Pancreas (tissue), 10 donors: ENCODE measurements at places on chromosomes 3 and 15.
A peak's percentile ranks its signal among the peaks of the same experiment; 100 is the strongest.

- no peak overlapping the region for H3K4me3 ChIP-seq
- DNase-seq: no peak
- H3K4me1 ChIP-seq: peaks cover 8% of the 10 kb centered on the region
- no peaks in the 10 kb centered on the region for H3K36me3 ChIP-seq
Observed at GRCh38 chr3:123536153-123536895, 48.5 kb downstream of the HACD2 start.

DNA sequence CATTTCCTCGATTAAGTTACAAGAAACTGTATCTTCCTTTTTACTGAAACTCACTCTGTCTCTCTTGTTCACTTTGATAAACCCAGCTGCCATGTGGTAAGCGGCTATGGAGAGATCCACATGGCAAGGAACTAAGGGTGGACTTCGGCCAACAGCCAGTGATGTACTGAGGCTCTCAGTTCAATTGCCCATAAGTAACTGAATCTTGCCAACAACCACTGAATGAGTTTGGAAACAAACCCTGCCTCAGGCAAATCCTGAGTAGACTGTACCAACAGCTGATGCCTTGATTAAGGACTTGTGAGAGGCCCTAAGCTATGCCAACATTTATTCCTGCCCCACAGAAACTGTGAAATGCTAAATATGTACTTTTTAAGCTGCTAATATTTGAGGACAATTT lies 433.5 kb downstream of the PLOD2 start:
- H3K4me3 ChIP-seq: no peak overlapping the region
- H3K36me3 ChIP-seq: no peaks in the 10 kb centered on the region
- no peaks in the 10 kb centered on the region for H3K27me3 ChIP-seq
- no peak overlapping the region for H3K27ac ChIP-seq
- no peaks in the 10 kb centered on the region for H3K4me1 ChIP-seq

DNA sequence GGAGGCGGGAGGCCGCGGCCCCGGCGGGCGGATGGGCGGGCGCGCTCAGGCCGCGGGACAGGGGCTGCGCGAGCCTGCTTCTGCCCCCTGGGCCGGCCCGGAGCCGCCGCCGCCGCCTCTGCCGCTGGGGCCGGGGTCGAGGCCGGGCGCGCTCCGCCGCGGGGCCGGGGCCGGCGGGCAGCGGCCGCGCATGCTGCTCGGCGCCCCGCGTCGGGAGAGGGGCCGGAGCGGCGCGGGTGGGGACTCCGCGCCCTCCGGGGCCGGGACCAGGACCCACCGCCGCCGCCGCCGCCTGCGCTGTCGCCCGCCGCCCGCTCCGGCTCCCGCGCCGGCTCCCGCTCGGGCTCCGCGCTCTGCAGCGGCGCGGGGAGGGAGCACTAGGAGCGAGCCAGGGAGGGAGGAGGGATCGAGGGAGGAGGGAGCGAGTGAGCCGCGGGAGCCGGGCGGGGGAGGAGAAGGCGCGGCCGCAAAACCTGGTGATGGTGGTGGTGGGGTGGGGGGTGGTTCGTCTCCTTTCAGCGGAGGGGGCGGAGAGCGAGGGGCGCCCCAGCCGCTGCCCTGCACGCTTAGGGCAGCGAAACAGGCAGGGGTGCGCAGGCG lies at the start of gene LINGO1:
Gene LINGO1, minus strand, starts transcription at position 379 of the 600 bp plus-strand sequence. CDS start 597 bp downstream, outside the sequence.
- no peaks in the 10 kb centered on the region for H3K27me3 ChIP-seq
- H3K4me3 ChIP-seq: peak within 1 kb of the TSS; percentile 35
- H3K4me1 ChIP-seq: peaks cover 4% of the 10 kb centered on the region
- peak; percentile 74 for DNase-seq
- no peak within 1 kb of the TSS for H3K27ac ChIP-seq
- no peaks in the 10 kb centered on the region for H3K36me3 ChIP-seq

GRCh38 chr3:187932530-187932929 lies 187.3 kb upstream of the BCL6 start:
- DNase-seq: no peak
- H3K4me1 ChIP-seq: no peaks in the 10 kb centered on the region
- no peaks in the 10 kb centered on the region for H3K27me3 ChIP-seq
- no peaks in the 10 kb centered on the region for H3K36me3 ChIP-seq

DNA sequence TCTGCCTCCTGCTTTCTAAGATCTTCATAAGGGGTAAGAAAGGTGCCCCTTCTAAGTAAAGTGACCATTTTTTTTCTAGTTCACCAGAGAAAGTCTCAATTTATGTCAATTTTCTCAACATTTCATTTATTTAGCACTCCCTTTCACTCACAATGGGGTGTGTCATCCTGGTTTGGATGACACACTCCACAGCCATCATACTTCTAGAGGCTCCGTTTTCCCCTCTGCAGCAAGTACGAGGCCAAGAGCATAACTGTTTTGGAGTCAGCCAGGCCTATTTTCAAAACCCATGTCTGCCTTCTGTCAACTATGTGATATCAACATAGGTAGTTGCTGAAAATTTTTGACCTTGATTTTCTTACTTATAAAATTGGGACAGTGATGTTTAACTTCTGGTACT lies 703.2 kb downstream of the NLGN1 start:
- H3K27me3 ChIP-seq: no peaks in the 10 kb centered on the region
- H3K4me1 ChIP-seq: no peaks in the 10 kb centered on the region
- H3K36me3 ChIP-seq: no peaks in the 10 kb centered on the region
- no peak overlapping the region for H3K27ac ChIP-seq

- H3K4me3 ChIP-seq: no peak overlapping the region
- H3K4me1 ChIP-seq: no peaks in the 10 kb centered on the region
- no peaks in the 10 kb centered on the region for H3K27me3 ChIP-seq
- no peak for DNase-seq
- H3K27ac ChIP-seq: no peak overlapping the region
Observed at GRCh38 chr3:166123088-166123487, 285.9 kb upstream of the BCHE start.

DNA sequence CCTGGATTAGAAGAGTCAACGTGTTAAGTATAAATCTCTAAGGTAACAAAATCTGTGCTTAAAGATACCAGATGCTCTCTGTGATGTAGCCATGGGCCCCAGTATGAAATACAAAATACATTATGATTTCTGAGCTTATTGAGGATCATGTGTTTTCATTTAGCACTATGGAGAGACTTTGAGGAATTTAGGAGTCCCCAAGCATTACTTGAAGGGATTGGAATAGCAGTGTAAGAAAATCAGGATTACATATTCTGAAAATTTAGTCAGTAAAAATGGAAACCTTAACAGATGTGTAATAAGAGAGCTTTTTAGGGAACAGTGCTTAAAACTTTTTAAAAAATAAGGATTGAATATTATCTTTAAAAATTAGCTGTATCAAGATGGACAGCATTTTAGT lies 35.5 kb downstream of the ECT2 start:
- H3K4me1 ChIP-seq: no peaks in the 10 kb centered on the region
- no peak for DNase-seq
- no peaks in the 10 kb centered on the region for H3K27me3 ChIP-seq
- no peak overlapping the region for H3K27ac ChIP-seq

DNA sequence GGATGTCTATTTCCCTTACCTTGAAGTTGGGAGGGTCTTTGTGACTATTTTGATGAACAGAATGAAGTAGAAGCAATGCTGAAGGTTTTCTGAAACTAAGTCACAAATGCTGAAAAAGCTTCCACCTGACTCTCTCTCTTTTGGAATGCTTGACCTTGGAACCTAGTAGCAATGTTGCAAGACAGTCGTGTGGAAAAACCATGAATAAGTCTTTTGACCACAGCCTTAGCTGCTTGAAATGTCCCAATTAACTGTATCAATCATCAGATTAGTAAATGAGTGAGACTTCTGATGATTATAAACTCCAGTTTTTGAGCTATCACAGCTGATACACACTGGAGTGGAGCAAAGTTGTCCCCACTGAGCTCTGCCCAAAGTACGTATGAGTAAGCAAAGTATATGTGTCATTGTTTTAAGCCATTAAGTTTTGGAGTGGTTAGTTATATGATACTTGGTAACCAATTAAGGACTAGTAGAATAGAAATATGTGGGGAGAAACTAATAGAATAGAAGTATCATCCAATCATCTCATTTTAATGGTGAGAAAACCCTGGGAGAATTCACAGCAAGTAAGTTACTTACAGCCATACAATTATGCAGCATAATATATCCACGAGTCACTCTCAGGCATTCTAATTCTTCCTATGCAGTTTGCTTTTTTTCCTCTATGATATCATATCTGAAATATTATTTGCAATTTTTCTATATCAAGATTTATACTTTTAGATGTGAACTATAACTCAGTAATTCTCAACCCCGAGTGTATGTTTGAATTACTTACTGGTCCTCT lies 1010.6 kb downstream of the ROBO2 start:
- no peaks in the 10 kb centered on the region for H3K27me3 ChIP-seq
- no peak overlapping the region for H3K4me3 ChIP-seq
- no peak for DNase-seq
- H3K36me3 ChIP-seq: no peaks in the 10 kb centered on the region
